ENCODE measurements at places on chromosomes 5 and 9.
A peak's percentile ranks its signal among the peaks of the same experiment; 100 is the strongest.

- no peak for DNase-seq
These were observed 42.6 kb downstream of the ANKRD55 start for GRCh38 chr5:56190497-56190896.

- no peak for DNase-seq
These were observed 55.7 kb upstream of the NIPBL start for GRCh38 chr5:36820900-36821299.

DNA sequence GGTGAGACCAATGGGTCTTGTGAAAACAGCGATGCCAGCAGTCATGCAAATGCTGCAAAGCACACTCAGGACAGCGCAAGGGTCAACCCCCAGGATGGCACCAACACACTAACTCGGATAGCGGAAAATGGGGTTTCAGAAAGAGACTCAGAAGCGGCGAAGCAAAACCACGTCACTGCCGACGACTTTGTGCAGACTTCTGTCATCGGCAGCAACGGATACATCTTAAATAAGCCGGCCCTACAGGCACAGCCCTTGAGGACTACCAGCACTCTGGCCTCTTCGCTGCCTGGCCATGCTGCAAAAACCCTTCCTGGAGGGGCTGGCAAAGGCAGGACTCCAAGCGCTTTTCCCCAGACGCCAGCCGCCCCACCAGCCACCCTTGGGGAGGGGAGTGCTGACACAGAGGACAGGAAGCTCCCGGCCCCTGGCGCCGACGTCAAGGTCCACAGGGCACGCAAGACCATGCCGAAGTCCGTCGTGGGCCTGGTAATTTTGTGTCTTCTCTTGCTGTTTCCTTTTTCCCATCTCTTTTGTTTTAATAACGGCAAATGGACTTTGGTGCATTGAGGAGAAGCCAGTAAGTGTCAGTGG, 98.0 kb downstream of the EHMT1 start:
- DNase-seq = no peak

DNA sequence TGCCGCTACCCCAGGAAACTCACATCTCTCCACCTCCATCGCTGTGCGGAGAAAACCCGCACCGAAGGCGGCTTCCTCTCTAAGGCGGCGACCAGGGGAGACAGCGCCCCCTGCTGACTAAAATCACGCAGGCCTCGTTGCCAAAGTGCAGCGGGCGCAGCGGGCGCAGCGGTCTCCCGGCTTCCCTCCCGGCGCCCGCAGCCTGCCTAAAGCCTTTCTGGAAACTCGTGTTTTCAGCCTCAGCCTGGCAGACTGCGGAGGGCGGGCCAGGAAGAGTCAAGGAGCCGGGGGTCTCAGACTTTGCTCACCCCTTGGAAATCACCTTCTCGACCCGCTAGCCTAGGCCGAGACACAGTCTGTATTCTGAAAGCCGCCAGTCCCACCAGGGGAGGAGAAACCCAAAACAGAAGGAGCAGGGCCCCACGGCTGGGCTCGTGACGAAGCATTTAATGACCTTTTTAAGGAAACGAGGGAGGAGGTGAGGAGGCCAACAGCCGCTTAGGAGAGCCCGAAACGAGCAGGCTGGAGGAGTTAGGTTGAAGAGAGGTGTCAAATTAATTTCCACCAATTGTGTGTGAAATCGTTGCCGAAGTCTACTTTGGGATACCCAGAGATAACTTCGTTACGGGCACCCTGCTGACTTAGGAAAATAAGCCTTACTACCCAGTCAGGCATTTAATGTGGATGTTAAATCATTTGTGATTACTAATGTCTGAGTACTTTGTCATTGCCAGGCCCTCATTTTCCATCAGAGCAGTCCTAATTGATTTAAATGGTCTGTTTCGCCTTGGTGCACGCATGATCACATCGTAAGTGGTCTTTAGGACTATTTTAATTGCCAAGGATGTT, 7.3 kb upstream of the FOXB2 start:
- DNase-seq = no peak

- DNase-seq = no peak
These were observed 136.4 kb downstream of the ICE1 start for GRCh38 chr5:5558638-5559527.

GRCh38 chr5:116076496-116076895, 8.3 kb upstream of the COMMD10 start:
- no peak for DNase-seq

GRCh38 chr5:92371889-92372235, 988.7 kb upstream of the ARRDC3 start:
- DNase-seq = no peak

GRCh38 chr5:173890195-173890991, 2.2 kb downstream of the CPEB4 start:
- no peak for DNase-seq

GRCh38 chr5:7374186-7374585, 21.8 kb upstream of the ADCY2 start:
- no peak for DNase-seq

GRCh38 chr9:121725008-121725775, 73.8 kb downstream of the DAB2IP start:
- DNase-seq = no peak

GRCh38 chr5:179311581-179311980, 33.7 kb downstream of the ADAMTS2 start:
- DNase-seq = no peak

DNA sequence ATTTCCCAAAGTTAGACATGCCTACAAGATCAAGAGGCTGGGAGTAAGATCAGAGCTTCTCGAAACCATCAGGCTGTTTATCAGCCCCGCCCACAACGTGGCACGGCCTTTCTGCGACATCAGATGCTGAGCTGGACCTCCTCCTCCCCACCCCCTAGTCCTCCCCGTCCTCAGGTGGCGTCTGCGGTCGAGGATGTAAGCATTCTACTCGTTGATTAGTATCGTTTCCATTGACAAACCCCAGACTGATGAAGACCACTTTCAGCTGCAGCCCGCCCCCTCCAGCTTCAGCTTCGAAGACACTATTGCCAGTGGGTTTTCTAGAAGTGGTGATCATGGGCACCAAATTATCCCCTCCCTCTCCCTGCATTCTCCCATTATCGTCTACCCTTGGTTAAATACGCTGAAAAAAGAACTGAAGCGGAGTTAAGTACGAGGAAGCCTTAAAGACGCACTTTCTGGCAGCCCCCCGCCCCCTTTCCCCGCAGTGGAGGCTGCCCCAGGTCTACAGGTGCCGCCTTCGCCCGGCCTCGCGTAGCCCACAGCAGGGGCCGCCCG, 1.1 kb downstream of the PPIC start:
- peak; percentile 5 for DNase-seq

DNA sequence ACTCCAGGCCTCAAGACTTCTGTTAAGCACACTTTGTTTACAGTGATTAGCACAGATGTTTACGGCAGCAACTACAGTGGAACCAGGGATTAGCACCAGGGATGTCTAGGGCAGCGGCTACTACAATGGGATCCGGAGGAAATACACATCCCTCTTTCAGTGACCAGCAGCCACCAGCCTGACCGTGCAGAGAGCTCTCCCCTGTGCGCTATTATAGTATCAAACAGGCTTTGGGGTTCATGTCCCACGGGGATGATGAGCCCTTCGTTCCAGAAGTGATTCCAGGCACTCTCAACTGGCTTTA, 21.5 kb downstream of the GFPT2 start:
- DNase-seq = no peak

GRCh38 chr9:95116002-95116807, 201.3 kb downstream of the FANCC start:
- DNase-seq = no peak

- no peak for DNase-seq
These were observed 52.4 kb downstream of the SLIT3 start for GRCh38 chr5:169248550-169248949.

GRCh38 chr9:36940881-36941280, 93.2 kb downstream of the PAX5 start:
- no peak for DNase-seq

DNA sequence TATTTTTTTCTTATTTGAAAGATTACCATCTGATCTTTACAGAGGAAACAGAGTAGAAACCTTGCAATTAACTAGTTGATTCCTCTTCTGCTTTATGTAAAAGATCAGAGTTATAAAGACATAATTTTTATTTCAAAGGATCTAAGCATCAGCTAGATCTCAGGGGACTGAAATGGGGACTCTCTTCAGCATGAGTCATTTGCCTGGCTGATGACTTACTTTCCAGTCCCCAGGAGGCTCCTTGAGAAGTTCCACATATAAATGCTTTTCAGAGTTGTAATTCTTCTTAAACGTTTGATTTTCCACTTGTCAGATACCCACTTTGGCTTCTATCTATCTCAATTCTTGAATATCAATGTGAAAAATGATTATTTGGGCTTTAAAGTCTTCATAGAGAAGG, 389.4 kb downstream of the RAB3C start:
- no peak for DNase-seq

DNA sequence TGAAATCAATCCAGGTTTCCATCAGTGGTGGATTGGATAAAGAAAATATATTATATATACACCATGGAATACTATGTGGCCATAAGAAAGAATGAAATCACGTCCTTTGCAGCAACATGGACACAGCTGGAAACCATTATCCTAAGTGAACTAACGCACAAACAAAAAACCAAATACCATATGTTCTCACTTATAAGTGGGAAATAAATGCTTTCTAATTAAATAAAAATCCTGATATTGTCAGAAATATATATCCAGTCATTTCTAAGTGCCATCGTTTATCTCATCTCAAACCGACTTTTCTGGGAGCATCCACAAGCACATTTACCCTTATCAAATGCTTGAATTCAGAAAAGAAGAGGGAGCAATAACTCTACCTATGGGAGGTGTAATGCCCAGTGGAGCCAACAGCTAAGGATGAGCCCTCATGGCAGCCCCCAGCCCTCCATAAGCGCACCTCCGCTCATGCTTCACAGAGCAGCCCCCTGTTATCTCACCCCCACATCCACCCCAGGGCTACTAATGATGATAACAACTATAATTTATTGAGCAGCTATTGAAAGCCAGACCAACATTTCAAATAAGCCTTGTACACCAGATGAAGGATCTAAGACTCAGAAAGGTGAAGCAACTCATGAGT, 101.7 kb upstream of the SPOCK1 start:
- DNase-seq = no peak

DNA sequence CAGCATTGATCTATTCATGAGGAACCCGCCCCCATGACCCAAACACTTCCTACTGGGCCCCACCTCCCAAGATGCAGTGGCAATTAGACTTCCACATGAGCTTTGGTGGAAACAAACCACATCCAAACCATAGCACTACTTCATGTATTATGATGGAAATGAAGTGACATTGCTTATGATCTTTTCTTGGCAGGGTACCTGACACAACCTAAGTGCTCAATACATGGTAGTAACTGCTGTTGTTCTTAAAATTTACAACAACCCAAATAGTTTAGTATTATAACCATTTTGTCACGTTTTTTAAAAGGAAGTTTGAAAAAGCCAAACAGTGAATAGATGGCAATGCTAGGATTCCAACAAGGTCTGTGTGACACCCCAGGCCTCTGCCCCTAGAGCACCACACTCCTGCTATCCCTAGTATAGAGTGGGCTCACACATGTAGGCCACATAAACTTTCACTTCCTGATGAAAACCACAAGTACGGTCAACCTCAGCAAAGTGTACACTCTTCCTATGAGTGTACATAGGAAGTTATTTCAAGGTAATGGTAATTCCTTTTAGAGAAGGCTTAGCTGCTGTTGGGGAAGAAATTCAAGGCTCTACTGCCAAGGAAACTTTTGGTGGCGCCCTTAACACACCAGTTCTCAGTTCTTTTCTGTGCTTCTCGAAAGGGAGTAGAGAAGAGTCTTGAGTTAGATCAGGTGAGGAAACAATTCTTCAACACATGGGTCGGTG, 97.6 kb downstream of the ARSB start:
- no peak for DNase-seq

GRCh38 chr5:180153991-180154390, 55.0 kb downstream of the RASGEF1C start:
- DNase-seq = no peak

GRCh38 chr5:63011158-63011557, 432.5 kb downstream of the LRRC70 start:
- DNase-seq = no peak

DNA sequence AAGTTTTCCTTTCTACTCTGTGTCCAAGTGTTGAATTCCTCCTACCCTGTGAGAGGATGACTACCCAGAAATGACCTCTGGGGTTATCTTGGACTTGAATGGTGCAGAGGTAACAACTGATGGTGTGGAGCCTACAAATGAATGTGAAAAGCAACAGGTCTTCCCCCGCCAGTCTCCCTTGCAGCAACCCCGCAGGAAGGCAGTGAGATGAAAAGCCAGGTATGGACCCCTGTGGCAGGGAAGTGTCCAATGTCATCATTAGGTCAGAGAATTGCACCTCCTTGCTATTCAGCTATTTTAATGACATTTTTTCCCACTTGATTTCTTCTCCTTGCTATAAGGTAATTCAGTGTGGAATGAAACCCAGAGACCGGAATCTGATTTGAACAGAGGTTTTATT, 58.5 kb downstream of the MAT2B start:
- DNase-seq = no peak

DNA sequence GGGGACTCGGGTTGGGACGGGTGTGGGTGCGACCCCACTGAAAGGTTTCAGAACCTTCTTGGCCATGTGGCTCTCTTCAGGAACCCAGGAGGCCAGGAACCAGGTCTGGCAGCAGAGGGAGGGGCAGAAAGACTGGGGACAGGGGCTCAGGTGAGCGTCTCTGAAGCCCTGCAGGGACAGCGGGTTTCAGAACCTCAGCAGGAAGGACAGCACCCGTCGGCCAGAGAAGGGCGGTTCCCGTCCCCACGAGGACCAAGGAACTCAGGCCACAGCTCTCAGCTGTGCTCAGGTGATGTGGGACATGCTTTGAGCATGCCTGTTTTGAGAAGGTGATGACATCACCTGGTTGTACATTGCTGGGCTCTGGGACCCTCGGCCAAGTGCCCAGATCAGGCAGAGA, 25.7 kb downstream of the SLC12A7 start:
- no peak for DNase-seq

- DNase-seq = no peak
These were observed 13.9 kb upstream of the RARS1 start for GRCh38 chr5:168472329-168472728.

GRCh38 chr5:21574438-21574837, 1278.7 kb downstream of the CDH12 start:
- DNase-seq = no peak

DNA sequence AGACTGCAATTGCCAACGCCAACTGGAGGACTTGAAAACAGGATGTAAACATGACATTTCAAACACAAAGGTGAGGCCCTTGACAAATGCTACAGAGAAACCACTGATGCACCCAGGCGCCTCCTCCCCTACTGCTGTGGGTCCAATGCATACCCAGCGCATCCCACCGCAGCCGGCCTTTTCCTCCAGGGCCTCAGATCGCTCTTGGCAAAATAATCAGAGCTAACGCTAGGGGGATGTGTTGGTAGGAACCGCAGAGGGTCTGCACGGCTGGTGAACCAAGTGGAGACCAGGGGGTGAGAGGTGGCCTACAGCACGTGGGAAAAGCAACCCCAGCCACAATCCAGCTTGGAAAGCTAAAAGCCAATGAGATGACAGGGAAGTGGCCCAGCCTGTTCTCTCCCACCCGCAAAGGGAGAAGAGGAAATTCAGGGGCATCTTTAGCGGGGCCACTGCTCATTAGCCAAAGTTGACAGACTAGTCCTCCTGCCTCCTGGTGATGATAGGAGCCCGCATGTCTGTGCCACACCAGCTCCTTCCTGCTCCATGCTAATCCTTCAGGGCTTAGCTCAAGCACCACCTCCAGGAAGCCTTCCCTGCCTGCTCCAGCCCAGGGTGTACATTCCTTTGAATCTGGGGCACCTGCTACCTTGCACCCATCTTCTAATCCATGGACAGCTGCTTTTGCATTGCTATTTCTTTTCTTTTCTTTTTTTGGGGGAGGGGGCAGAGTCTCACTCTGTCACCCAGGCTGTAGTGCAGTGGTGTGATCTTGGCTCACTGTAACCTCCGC, 5.9 kb downstream of the FAM163B start:
- DNase-seq = no peak

- DNase-seq = no peak
These were observed 146.9 kb downstream of the GOLPH3 start for GRCh38 chr5:32027093-32027716.

Measured in spinal cord (tissue), 10 donors.